ENCODE measurements at places on chromosomes 7 and 10. TPM values are rescaled to one million over a fixed set of nuclear protein-coding genes. Genes with fewer than 3 reads are reported as not detected.

Gene OGDHL
- 2.8 TPM for total RNA-seq

Gene SUPV3L1
- 38.8 TPM for total RNA-seq

Gene SPAM1
- total RNA-seq = not detected

Gene GLRX3
- total RNA-seq = 112 TPM

Gene FGFBP3
- total RNA-seq = 0.53 TPM

Gene HELLS
- 114 TPM for total RNA-seq

Gene FAM20C
- total RNA-seq = 6.1 TPM

Gene FAM13C
- total RNA-seq = 1.1 TPM

Gene ATP6V0A4
- total RNA-seq = 2.4 TPM

Gene EGFR
- total RNA-seq = 7.3 TPM
